ENCODE measurements at places on chromosomes 1 and 21.

DNA sequence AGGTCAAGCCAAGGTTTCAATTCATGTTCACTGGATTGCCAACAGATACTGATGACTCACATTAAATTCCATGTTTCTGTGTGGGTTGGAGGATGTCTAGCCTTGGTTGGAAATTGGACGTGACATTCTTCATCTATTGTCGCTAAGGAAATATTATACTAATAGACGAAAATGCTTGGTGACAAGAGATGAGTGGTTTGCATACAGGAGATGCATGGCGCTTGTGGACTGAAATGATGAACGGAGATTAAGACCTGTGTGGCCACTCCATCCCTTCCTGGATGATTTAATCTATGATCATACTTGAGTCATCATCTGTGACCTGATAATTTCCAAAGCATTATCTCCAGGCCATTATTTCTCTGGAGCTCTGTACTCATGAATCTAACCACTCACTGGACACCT is 97.0 kb upstream of the CD34 start:
- DNase-seq, result no peak

- DNase-seq, result no peak
These were observed 19.4 kb downstream of the PLA2G2F start for GRCh38 chr1:20158358-20159070.

DNA sequence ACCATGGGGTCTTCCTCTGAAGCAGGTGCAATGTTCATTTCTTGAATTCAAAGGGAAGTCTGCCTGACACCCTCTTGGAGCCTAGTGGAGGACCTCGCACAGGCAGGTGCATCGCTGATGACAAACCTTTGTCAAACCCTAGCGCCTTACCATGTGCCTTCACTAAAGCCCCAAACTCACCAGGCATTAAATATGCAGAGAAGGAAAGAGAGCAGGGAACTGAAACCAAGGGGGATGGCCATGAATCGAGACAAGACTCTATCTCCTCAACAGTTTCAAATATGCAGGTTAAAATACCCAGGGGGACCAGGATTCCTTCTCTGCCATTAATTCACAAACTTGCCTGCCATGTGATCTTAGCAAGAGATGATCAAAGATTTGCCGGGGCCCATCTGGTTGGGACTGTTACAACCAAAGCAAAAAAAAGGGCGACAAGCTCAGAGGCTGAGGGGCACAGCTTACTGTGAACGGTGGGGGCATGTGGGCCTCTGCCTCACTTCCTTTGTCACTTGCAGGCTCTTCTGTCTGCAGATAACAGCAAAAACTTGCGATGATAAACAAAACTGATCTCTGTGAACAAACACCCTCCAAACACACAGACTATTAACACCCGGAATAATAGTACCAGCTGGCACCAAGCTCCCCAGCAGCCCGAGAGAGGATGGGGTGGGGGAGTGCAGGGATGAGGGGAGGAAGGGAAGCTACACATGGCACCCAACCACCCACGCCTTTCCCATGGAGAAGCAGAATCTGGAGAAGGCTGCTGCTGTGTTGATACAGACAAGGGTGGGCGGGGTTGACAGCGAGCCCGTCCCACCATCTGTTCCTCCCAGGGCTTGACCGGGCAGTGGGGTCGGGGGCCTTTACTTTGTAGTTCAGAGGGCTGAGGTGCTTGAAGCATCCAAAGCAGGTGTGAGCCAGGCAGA is 33.9 kb downstream of the TMEM63A start:
- DNase-seq, result no peak

DNA sequence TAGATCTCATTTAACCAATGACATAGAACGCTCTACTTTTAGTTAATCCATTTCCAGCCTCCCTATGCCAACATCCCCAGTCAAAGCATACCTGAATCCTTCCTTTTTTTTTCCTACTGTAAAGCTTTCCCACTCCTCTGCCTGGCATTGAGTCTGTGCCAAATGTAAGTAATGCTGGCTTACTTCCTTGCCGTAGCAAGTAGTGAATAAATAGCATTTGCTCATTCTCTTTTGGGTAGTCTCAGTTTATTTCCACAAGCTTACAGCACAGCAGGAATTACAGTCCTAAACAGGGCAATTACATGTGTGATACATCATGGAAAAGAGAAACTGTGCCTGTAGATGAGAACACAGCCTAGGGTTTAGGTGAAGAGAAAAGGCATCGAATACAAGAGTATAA is 352.6 kb upstream of the NEGR1 start:
- DNase-seq, result no peak

Measured in PC-9 (cell line).